ENCODE measurements at places on chromosomes 4 and X.
A peak's percentile ranks its signal among the peaks of the same experiment; 100 is the strongest.

DNA sequence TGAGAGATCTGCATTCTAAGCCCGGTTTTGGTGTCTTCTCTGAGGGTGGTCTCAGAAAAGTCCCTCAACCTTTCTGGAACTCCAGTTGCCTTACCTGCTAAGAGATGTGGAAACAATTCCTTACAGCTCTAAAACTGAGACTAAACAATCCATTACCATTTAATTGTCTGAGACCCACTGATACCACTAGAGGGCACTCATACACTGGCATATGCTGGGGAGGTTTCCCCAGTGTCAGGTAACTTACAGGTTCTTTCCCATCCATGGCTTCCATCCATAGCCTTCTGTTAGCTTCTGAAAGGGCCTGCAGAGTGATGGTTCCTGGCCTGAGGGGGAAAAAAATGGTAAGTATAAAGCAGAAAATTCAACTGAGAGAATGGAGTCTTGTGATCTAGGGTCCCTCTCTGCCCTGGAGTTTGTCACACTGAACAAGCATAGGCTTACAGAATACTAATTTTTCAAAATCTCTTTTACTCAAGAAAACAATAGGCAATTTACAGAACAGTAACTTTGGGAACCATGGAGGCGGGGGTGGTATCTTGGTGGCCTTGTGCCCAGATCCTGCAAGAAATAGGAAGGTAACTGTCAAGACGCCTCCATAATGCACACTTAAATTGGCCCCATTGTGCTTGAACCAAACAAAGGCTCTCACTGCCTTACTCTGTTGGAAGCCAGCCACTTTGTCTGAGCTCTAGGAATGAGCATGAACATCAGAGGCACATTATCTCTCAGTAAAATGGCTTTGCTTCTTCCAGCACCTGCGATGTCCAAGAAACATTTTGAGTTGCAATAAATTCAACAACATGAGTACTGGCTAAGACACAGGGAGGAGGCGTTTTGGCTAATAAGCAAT is 236.1 kb downstream of the OPHN1 start:
- DNase-seq: peak; percentile 76

DNA sequence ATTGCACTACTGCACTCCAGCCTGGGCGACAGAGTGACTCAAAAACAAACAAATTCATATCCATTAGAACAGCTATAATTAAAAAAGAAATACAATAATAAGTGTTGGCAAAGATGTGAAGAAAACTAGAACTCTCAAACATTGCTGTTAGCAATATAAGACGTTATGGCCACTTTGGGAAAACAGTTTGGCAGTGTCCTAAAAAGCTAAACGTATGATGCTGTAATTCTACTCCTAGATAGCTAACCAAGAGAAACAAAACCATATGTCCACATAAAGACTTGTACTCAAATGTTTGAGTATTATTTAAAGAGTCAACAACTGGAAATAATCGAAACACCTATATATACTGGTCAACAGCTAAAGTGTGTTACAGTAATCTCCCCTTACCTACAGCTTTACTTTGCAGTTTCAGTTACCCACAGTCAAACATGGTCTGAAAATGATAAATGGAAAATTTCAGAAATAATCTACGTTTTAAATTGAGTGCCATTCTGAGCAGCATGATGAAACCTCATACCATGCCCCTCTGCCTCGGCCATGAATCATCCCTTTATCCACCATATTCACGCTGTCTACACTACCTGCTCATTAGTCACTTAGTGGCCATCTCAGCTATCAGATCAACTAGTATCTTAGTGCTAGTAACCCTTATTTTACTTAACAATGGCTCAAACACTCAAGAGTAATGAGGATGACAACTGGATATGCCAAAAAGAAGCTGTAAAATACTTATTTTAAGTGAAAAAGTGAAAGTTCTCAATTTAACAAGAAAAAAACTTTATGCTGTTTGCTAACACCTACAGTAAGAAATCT is 4.9 kb downstream of the ELF2 start:
- DNase-seq: no peak

GRCh38 chr4:187993827-187994226 is 1.7 kb upstream of the ZFP42 start:
- no peak for DNase-seq

DNA sequence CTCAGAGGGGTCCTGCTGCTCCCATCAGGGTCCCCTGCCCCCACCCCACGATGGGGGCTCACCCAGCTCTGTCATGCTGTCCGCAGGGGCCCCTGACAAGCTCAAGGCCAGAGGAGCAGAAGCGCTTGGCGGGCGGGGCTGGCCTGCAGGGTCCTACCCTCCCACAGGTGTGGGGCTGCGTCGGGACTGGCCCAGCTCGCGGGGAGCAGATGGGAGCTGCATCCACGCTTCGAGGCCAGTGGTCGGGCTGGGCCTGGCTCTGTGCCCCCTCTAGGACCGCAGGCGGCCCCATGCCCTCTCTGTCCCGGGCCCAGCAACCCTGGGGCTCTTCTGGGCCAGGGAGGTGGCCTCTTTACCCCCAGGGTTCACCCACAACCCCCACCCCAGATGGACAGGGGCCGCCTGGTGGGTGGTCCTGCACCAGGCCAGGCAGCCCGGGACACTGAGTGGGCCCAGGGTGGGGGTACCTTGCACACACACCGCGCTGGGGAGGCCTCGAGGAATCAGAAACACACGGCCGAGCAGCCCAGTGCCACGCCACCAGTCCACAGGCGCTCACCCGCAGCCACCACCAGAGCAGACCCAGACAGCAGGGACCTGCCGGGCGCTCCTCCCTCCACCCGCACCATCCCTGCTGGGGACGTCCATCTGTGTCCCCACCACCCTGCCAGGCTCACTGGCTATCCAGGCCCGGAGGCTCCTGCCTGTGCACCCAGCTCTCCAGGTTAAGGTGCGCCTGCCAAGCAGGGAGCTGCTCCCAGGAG is 30.0 kb downstream of the TACC3 start:
- no peak for DNase-seq

GRCh38 chrX:136899221-136899620 is 18.7 kb upstream of the RBMX start:
- DNase-seq: no peak

DNA sequence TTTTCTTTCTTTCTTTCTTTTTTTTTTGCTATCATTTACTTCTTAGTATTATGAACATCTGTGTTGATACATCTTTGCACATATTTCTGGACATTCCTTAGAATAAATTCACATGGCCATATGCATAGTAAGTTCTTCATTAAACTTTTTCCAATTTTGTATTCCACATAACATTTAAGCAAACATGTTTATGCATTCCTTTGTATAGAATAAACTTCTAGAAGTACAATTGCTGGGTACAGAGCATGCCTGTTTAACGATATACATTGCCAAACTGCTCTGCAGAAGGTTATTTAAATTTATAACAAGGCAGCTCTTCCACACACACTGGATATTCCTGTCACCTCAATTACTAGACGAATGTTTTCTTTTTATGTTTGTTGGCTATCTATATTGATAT is 36.0 kb upstream of the STIM2 start:
- no peak for DNase-seq

DNA sequence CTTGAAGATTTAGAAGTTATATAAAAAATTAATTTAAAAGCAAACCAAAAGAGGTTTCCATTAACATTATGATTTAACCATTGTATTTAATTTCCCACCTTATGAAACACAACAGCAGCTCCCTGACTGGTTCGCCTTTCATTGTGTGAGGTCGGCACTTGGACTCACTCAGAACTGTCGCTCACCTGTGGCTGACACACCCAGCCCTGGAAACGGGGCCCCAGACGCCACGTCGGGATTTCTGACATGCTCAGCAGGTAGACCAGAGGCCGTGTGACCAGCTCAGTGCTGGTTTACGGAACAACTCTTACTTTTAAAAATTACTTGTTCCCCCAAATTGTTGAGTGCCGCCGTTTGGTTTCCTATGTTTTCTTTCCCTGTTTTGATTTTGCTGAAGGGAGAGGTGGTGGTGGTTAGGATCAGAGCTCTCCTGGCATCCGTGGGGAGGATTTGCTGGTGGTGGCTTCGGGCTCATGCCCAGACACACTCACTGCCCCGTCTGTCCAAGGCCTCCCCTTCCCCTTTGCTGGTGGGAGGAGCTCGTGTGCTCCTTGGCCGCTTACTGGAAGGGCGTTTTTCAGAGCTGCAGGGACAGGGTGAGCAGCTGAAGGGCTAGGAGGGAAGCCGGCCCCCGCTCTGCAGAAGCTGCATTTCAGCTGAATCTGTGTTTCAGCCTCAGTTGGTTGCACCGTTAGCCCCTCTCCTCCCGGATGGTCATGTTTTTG is 59.2 kb downstream of the CPLX1 start:
- DNase-seq: no peak

- no peak for DNase-seq
These were observed 1.1 kb upstream of the RAB40A start for GRCh38 chrX:103520386-103520785.

DNA sequence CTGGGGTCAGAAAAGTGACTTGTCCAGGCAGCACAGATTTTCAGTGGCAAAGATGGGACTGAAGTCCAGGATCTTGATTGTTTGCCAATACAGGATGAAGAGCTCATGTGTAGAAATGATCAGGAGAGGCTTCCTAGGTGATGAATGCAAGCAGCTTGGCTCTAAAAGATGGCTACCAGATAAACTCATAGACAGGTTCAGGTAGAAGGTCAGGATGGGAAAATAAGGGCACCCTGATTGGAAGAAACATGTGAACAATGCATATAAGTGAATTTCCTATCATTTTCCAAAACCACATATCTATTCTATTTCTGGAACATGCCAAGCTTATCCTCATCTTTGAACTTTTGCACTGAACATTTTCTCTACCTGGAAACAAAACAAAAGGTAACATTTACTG is 87.7 kb downstream of the FAM13A start:
- no peak for DNase-seq

GRCh38 chr4:68283714-68284113 is 38.2 kb upstream of the TMPRSS11B start:
- DNase-seq: no peak

- no peak for DNase-seq
These were observed 17.6 kb downstream of the ARMCX2 start for GRCh38 chrX:101642093-101642492.

GRCh38 chr4:159416073-159416472 is 313.2 kb downstream of the RAPGEF2 start:
- DNase-seq: no peak

- DNase-seq: no peak
These were observed 8.3 kb downstream of the CSN2 start for GRCh38 chr4:69957209-69957608.
